ENCODE measurements at places on chromosomes 11 and 22.

GRCh38 chr11:34346551-34346950 lies 11.3 kb downstream of the ABTB2 start:
- DNase-seq, result no peak

DNA sequence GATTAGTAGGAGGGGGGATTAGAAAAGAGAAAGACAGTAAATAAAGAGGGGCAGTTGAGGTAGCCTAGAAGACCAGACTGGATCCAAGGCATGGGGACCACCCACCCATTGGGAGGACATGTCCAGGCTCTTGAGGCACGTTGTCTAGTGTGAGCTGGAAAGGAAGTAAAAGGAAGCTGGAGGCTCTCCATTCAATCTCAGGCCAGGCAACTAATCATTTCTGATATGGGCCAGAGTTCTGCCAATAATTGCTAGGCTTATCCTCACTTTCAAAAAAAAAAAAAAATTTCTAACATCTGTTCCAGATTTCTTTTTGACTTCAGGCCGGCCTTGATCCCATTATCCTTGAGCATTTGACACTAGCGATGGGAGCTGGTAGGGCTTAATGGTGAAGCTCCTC lies 476.1 kb downstream of the SOX6 start:
- no peak for DNase-seq

GRCh38 chr11:46248289-46249102 lies 29.0 kb upstream of the CREB3L1 start:
- no peak for DNase-seq

GRCh38 chr11:11011617-11012016 lies 153.8 kb upstream of the ZBED5 start:
- DNase-seq, result no peak

- DNase-seq, result no peak
These were observed 309.7 kb upstream of the PLET1 start for GRCh38 chr11:112570333-112570732.

DNA sequence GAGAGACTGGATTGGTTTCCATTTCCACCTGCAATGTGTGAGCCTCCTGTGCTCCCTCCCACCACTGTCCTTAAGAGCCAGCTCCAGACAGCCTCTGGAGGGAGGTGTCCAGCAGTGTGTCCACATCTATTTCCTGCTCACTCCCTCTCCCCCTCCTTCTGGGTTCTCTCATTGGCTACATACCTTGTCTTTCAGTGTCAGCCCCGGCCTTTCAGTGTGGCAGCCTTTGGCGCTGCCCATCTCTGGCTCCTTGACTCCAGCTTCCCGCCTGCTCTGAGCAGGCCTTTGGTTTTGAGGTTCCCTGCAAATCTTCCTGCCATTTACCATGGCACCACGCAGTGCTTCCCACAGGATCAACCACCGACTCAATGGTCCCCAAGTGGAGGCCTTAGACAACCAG lies 19.0 kb upstream of the PTPRJ start:
- no peak for DNase-seq

DNA sequence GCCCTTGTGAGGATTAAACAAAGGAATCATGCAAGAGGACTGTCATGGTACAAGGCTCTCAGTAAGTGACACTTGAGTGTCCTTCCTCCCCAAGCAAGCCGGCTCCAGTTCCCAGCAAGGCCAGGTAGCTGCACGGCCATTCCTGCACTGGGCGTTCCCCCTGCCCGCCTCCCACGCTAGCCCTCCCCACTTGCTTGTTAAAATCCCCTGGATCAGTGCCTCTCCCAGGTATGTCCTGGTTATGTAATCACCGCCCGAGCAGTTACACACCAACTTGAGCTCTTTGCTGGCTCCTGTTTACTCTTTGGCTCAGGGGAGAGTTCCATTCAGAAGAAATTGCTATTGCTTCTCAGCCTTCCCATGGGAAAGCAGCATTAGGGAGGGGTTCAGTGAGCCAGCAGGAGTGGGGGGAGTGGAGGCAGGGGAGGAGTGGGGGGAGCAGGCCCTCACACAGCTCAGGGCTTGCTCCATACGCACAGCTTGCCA lies 19.4 kb upstream of the MYEOV start:
- no peak for DNase-seq

DNA sequence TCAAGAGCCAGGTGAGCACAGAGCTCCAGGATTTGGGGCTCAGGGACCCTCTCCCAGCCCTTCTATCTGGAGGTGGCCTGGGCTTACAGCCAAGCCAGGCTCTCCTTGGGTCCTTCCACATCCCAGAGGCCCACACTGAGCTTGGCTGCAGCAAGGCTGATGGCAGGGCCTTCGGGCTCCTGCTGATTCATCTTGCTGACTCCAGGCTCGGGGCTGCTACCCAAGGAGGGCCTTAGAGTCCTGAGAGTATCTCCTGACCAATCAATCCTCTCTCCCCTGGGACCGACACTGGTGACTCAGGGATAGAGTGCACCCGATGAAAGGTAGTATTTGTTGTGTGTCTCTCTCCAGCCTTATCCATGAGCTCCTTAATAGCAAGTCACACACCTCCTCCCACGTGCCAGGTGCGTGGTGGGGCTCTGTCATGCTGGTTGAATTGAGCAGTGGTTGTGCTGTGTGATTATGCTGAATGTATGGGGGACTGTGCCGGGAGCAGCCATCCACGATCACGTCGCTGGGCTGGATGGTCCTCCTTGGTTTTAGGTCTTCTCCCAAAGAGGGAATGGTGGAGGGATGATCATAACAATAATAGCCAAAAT lies 62.3 kb downstream of the GRIK4 start:
- DNase-seq, result no peak

GRCh38 chr11:130999086-130999485 lies 82.8 kb upstream of the SNX19 start:
- no peak for DNase-seq

GRCh38 chr11:109851780-109852390 lies 241.3 kb upstream of the ZC3H12C start:
- DNase-seq, result no peak

GRCh38 chr22:36364255-36365019 lies 23.3 kb downstream of the MYH9 start:
- DNase-seq, result no peak

DNA sequence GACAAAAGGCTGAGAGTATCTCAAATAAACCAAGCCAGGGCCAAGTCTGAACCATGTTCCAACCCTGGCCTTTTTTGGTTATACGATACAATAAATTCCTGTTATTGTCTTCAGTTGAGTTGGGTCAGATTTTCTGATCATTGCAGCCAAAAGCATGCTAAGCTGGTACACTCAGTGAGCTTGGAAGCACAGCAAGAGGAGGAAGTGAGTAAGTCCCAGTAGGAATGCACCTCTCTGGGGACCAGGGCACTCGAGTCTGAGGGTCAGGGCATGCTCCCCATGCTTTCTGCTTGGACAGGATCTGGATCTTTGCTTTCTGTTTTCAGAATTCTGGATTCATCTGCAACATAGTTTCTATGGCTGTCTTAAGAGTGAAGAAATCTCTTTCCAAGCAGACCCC lies 73.1 kb downstream of the TMPRSS5 start:
- no peak for DNase-seq

DNA sequence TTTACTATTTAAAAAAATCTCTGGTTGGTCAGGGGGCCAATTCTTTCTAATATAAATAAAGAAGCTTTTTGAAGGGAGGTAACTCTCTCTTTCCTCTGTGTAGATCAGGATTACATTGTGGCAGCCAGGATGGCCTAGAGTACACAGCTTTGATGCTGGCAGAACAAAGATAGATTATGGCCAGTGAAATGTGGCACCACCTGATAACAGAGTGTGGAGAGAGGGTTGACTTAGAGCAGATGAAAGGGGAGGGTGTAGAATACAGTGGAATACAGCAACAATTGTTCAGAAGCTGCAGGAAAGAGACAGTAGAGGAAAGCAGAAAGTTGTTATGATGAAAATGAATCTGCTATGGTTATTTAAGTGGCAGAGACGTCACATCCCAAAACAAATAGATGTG lies 99.0 kb downstream of the FAR1 start:
- no peak for DNase-seq

GRCh38 chr11:112241486-112241885 lies 15.3 kb downstream of the PTS start:
- DNase-seq, result no peak

- no peak for DNase-seq
These were observed 603 bp downstream of the CDHR5 start for GRCh38 chr11:623999-624704.

- no peak for DNase-seq
These were observed 253.9 kb downstream of the LARGE1 start for GRCh38 chr22:33666279-33666960.

DNA sequence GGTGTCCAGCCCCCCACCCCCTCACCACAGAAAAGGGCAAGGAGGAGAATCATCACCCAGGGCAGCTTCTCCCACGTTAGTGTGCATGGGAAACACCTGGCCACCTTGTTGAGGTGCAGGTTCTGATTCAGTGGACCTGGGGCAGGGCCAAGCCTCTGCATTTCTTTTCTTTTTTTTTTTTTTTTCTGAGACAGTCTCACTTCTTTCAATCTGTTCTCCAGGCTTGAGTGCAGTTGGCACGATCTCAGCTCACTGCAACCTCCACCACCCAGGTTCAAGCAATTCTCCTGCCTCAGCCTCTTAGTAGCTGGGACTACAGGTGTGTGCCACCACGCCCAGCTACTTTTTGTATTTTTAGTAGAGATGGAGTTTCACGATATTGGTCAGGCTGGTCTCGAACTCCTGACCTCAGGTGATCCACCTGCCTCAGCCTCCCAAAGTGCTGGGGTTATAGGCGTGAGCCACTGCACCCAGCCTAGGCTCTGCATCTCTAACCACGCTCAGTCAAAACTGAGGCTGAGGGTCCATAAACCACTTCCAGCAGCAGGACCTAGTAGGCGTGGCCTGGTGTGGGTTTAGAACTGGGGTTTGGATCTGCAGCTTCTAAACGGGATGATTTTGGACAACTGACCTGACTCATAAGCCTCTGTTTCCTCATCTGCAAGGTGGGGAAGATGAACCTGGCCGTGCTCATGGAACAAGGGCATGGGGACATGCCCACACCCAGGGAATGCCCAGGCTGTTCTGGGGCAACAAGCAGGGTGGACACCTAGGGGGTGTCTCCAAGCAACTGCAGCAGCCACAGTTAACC lies 734 bp downstream of the ZP1 start:
- no peak for DNase-seq

DNA sequence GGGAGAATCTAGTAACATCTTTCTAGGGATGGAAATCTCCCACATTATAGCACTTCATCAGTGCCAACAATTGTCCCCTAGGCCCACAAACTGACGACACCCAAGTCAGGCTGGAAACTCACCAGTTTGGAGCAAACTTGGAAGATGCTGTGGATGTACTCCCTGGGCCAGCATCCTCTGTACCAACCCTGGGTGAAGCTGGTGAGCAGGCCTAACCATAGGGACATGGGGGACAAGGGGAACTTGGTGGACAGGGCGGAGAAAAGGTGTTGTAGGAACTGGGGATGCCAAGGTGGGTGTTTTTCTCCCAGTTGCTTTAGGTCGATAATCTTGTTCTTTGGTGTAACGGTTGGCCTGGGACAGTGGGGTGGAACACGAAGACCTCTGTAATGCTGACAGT lies 42.2 kb downstream of the DRG1 start:
- DNase-seq, result no peak

GRCh38 chr22:16968218-16968595 lies 39.8 kb downstream of the GAB4 start:
- no peak for DNase-seq

- DNase-seq, result no peak
These were observed 637.2 kb downstream of the ETS1 start for GRCh38 chr11:127950162-127950561.

- peak; percentile 38 for DNase-seq
These were observed 1.4 kb upstream of the CPT1A start for GRCh38 chr11:68843052-68843561.

GRCh38 chr11:69448471-69449284 lies 32.8 kb upstream of the LINC01488 start:
- no peak for DNase-seq

DNA sequence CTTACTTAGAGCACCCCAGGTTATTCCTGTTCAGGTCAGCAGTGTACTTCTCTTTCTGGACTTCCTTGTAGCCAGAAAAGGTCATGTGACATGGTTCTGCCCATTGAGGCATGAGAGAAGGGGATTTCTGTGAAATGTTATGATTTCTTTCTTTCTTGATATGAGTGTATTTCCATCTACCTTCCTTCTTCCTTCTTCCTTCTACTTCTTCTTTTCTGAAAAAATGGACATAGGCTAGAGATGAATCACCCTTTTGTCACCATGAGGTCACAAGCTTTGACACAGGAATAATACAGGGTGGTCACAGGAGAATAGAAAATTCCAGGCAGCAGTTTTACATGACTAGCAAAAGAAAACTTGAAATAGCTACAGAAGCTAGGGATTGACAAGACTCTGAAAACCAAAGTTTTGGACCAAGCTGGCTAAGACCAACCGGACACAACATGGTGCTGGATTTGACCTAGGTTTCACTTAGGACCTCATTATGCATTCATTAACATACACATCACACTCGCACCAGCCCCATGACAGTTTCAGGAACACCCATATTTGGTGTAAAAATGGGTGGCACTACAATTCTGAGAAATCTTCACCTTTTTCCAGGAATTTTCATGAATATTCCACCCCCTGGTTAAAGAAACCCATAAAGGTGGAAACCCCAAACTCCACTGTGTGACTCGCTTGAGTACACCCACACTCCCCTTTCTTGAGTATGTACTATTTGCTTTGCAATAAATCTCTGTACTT lies 21.2 kb upstream of the MAP6 start:
- DNase-seq, result no peak

DNA sequence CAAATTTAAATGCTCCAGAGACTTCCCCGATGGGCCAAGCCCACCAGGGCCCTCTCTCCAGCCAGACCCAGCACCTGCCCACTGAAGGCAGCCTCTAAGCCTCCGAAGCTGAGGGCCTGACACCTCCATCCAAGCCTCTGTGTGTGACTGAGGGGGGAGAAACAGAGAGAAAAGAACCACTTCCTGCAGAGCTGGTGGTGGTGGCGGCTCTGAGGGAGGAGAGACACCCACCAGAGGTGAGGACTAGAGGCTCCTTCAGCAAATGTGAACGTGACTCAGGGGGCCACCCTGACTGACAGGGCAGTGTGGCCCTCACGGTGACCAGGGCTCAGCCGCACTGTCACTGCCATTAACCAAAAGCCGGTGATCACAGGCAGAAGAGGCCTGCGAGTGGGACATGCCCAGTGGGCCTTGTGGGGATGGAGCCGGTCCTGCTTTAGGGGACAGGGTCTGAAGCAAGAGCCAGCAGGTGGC lies 31.0 kb upstream of the CD5 start:
- peak; percentile 34 for DNase-seq

Data from T follicular helper cell (primary cell).